ENCODE measurements at places on chromosomes 5 and 9.

DNA sequence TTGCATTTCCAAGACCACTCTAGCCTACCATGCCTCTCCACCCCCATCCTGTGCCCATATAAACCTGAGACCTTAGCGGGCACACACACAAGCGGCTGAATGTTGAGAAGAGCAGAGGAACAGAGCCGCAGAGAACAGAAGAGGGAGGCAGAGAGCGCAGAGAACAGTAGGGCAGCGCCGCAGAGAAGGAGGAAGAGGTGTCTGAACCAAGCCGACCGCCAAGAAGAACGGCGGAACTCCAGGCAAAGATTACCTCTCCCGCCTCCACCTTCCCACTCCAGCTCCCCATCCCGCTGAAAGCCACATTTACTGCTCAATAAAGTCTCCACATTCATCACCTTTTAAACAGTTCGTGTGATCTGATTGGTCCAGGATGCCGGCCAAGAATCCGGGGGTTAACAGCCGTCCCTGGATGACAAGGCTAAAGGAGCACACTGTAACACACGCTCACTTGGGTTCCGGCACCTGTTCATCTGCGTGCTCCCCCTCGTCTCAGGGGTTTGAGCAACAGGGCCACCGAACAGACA, 33.2 kb downstream of the GRIN3A start:
- no peak for DNase-seq

DNA sequence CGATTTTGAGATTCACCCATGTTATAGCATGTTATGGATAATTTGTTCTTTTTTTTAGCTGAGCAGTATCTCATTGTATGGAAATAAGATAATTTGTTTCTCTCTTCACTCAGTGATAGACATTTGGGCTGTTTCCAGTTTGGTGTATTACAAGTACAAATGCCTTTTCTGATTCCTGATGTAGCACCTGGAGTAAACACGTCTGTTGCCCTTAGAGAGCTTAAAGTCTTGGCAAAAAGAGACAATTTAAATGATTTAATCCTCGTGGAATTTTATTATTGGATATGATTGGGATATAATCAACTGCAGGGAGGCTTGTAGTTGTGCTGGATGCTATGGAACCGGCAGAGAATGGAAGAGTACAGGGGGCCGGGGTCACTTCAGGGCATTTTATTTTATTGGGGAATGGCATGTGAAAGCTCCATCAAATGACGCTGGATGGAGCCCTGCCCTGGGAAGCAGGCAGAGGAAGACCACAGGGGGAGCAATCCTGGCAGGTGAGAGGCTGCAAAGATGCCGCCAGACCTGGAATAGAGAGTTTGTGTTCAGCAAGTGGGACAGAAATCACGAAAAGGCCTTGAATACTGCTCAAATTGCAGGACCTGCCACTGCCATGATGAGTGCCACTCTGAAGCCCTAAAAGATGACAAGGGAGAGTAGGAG, 31.0 kb upstream of the TGFBI start:
- no peak for DNase-seq

GRCh38 chr5:17398431-17398830, 99.6 kb upstream of the TAF11L2 start:
- no peak for DNase-seq

DNA sequence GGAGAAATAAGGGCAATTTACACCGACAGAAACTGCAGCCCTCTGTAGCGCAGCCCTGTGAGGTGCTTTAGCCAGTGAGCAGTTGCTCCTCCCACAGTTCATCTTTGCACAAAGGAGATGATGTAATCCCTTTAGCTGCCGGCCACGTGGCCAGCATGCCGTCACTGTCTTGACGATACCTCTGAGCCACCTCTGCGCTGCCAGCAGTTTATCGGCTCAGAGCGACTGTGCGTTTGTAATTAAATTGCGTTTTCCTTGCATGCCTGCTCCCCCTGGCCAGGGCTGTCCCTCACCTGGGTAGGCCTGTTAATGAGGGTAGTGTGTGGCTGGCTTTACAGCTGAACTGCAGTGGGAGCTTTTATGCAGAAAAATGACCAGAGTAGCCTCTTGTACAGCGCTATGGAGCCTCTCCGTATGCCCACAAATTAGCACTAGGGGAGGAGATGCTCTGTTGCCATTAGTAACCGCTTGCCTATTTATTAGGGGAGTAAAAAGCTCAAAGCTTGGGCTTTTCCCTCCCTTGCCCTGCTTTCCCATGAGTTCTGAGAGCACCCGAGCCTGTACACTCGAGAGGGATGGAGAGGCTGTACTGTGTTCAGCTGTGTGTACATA, 107.0 kb downstream of the TRIO start:
- DNase-seq: peak; percentile 97

DNA sequence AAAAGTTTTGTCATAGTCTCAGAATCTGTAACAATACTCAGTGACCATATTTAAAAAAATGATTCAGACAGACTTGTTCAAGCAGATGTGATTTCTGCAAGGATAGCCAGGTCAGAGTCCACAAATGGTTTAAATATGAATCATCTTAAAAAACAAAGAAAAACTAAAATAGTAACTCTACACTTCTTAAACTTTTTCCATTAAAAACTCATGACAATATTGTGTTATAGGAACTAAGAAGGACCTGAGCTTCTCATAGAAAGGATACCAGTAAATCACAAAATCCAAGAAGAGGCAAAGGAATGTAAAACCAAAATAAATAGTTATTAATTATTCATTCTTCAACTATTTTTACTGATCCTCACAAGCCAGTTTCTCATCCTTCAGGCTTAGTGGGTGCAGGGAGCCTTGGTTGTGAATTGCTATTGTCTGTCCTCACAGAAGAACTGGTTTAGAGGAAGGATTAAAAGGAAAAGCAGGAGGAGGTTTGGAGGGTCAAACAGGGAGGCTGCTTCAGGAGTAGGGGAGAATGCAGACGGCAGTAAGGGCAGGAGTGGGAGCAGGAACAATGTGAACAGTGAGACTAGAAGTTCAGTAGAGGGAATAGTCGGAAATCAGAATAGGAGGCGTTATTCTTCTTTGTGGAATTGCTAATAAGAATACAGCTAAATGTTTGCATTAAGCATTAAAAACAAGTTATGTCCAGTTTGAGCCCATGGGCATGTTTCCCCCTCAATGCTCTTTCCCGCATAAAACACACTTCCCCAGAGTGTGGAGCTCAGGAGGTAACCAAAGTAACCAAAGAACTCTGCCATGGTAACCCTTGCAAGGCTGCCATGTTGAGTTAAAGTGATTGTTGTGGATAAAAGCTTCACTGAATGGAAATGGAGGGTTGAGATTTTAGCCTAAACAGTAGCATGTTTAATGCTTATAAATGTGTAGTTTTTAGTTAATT, 110.7 kb downstream of the CCDC192 start:
- DNase-seq: no peak

DNA sequence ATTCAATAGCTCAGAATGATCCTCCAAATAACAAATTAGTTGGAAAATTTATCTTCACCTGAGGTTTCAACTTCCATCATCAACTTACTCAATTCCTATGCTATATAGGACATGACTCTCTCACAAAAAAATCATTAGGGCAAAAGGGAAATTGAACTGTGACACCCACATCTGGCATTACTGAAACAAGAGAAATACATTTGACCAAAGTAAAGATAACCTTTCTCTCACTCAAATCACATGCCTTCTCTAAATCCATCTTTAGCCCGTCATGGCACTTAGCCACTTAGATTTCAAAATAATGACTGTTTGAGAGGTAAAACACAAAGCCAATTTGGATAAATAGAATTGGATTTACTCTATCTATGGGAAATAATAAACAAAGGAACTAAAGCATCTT, 126.4 kb downstream of the ADAMTS6 start:
- no peak for DNase-seq

DNA sequence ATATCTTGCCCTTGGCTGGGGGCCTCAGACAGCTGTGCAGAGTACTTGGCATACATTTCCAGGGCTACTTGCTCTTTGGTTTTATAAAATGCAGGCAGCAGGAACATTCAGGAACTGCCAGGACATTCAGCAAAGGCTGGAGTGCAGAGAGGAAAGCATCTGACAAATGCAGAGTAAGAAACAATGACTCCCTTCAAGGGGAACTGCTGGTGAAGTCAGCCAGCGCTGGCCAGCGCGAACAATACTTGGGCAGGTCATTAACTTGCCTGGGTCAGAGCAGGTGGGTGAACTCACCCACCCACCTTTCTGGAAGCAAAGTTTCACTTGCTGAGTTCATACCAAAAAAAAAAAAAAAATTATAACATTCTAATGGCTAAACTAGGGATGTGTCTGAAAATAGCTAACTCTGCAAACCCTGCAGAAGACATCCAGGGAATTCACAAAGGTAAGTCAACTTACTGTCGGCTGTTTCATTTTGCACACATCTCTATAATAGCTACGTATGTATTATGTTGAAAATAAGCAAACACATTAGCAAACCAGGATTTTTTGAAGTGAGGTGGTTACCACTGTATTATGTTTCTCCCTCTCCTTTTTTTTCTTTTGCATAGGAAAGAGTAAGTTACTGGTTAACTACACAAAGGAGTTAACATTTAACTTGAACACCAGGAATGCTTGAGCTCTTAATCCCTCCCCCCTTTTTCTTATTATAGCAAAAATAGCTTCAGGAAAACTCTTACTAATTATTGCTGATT, 152.2 kb downstream of the GLIS3 start:
- DNase-seq: no peak

DNA sequence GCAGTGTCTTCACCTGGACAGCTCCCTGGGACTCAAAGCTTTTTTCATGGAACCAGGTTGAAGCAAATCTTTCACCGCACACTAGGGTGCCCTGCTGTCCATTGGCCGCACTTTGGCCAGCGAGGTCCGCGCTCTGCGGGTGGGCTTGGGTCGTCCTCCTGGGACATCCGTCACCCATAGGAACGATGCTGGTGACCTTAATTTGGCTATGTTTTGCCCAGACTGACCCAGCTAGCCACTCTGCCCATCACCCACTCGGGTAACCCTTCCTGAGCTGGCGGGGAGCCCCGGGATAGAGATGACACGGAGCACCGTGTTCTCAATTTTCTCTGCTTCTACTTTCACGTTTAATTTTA, 25.9 kb downstream of the ZDHHC11B start:
- no peak for DNase-seq

GRCh38 chr5:149770236-149770635, 40.1 kb downstream of the PPARGC1B start:
- DNase-seq: no peak

- DNase-seq: no peak
Measured at GRCh38 chr5:111364992-111365391, 140.8 kb downstream of the CAMK4 start.

DNA sequence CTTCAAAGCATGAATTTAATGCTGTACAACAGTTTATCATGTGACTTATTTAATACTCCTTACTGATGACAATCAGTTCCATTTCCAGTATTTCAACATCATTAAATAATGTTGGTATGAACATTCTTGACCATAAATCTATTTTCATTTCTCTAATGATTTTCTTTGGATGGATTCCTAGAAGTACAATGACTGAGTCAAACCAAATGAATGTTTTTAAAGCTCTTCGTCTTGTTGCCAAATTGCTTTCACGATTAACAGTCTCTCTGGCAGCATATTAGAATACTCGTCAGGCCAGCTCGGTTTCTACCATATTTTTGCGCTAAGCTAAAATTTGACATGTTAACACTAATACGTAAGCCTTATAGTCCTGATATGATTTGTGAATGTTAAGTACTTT, 197.0 kb downstream of the TRPM3 start:
- no peak for DNase-seq

DNA sequence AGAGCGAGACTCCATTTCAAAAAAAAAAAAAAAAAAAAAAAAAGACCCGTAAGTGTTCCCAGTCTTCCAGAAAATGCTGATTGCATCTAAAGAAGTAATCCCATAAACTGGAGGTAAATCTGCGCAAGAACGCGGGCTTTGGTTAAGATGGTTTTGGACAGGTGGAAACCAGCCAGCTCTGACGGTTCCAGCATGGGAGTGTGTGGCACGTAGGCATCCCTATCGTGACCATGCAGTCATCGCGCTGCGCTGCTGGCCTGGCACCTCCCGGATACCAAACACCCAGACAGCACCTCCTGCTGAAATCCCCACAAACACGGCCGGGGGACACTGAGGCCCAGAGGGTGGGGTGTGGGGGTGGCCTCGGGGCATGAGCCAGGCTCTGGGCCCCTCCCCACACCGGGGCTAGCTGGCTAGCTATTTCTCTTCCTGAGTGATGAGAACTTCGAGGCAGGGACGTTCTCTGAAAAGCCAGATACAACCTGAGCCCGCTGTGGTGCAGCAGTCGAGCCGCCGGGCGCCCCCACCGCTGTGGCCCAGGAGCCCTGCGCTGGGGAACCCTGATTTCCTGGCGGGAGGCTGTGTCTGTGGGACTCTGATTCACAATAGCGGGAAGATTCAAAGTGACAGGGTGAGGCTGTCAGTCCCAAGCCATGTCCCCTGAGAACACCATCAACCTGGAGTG, 32.2 kb upstream of the NOTCH1 start:
- no peak for DNase-seq

GRCh38 chr9:124657516-124657915, 113.6 kb downstream of the NR6A1 start:
- DNase-seq: no peak

DNA sequence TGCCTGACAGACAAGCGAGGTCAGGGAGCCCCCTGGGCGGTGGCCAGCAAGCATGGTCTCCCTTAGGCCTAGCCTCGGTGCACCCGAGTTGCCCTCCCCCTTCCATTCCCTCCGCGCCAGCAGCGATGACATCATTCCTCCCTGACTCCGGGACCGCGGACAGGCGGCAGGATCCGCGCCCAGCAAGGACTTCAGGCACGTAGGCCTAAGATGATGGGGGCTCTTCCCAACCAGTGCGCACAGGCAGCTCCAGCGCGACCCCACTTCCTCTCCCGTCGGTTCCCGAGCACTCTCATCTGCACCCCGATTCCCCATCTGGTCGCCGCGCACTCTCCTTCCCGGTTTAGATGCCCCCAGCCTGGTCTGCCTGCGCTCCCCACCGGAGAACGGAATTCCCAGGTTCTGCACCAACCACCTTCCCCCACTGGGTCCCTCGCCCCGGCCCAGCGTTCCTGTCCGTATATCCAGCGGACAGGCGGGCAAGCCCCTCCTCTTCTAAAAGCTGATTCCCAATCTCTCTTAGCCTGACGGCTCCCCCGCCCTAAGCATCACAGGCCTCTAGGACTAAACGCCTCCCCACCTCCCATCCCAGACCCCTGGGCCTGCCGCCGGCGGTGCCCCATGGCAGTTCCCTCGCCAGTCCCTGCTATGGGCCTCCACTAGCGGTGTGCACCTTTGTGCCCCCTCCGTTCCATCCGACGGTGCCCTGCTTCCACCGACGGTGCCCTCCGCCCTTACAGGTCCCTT, 931 bp downstream of the FAM219A start:
- peak; percentile 69 for DNase-seq

All from NCI-H2029 (cell line).